Stimulated activated CD8-positive, alpha-beta memory T cell treated with anti-CD3 and anti-CD28 coated beads, Interleukin-4, amount 100 ng/mL, for 1 hour (primary cell): ENCODE measurements at places on chromosomes 11 and 22.

DNA sequence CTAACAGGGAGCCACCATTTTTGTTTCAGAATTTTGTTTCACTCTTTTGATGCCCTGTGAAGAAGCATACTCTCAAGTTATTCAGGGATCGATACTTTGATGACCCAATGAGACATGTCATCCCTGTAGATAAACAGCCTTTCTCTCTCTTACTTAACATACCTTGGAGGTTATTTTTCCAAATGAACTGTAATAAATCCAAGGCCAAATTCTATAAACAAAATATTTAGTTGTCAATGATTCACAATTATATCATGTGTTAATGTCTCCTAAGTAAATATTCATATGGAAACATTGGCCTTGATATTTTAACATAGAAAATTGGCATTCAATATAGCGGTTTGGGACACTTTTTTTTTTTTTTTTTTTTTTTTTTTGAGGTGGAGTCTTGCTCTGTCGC is 97.5 kb downstream of the LUZP2 start:
- no peak for DNase-seq

DNA sequence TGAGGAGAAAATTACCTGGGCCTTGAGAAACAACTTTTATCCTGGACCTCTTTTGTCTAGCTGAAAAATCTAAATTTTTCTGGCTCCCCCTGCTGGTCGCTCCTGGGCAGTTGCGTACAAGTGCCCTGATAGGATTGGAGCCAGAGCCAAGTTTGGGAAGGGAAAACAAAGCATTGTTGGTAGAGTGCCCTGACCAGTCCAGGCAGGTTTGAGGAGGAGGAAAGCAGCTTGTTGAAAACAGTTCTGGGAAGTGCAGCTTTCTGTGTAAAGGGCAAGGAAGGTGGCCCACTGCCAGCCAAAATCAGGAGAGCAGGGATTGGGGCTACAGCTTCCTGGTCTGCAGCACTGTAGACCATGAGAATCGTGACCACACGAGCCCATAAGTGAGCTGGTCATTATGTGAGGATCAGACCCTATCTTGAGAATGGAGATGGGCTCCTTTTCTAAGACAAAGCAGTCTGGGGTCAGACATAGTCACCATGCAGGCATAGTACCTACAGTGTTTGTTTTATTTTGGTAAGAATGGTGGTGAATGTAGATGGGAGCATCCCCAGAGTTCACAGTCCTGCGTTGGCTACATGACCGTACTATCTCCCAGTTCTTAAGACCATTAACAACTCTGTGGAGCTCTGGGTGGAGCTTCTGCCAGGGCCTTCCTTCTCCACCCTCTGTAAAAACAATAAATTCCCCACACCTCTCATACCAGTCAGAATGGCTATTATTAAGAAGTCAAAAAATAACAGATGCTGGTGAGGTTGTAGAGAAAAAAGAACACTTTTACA is 21.3 kb upstream of the PIK3IP1 start:
- peak; percentile 51 for DNase-seq

DNA sequence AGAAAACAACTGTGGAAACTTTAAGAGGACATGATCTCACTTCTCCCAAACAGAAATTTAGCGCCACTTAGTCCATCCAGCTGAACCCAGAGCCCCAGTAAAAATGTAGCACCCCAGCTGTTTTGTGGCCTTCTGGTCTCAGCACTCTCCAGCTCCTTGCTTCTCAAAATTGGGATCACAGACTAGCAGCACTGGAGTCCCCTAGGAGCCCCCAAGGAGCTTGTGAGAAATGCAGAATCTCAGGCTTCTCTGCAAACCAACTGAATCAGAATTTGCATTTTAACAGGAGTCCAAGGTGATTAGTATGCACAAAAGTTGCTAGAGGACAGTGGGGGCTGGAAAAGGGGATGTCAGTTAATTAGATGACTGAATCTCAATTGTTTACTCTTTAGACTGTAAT is 89.8 kb upstream of the FIBIN start:
- no peak for DNase-seq

GRCh38 chr22:32830473-32830872 is 29.0 kb downstream of the TIMP3 start:
- no peak for DNase-seq

- DNase-seq: no peak
Measured at GRCh38 chr11:35270342-35270741, 131.4 kb downstream of the CD44 start.

DNA sequence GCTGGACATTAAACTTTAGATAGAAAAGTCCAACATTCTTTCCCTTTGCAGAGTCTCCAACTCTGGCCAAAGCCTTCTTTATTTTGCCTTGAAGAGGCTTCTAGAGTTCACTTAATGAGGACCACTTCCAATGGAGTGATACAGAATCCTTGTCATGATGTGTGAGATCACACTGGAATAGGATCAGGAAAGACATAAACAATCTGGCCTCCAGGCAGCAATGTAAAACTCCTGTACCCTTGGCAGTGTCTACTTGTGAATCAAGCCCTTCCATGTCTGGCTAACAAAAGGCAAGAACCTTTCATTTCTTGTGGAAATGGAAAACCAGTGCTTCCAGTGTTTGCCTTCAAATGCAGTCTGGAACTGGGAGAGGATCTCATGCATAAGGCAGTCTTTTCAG is 56.5 kb upstream of the FIBIN start:
- no peak for DNase-seq

DNA sequence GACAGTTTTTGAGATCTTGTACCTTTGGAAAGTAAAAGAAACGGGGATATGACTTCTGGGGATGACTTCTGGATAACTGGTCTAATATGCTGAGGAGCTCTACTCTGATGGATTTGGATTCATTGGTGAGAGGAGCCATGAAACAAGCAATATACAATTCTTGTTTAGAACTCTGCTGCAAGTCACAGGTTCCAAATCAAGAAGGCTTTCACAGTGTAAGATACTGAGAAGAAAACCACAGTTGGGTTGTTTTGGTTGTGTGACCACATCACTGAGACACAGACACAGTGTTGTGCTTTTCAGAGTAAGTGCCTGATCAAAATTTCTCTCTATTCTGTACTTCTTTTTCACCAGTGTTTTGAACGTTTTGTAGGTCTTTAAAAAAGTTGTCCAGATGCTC is 13.1 kb upstream of the UCP2 start:
- no peak for DNase-seq
